Suppressor macrophage treated with lipopolysaccharide for 4 hours (primary cell): ENCODE measurements at places on chromosomes 7 and 10.
A peak's percentile ranks its signal among the peaks of the same experiment; 100 is the strongest.

- peak; percentile 45 for DNase-seq
These were observed 149.2 kb upstream of the GHITM start for GRCh38 chr10:83990126-83990525.

DNA sequence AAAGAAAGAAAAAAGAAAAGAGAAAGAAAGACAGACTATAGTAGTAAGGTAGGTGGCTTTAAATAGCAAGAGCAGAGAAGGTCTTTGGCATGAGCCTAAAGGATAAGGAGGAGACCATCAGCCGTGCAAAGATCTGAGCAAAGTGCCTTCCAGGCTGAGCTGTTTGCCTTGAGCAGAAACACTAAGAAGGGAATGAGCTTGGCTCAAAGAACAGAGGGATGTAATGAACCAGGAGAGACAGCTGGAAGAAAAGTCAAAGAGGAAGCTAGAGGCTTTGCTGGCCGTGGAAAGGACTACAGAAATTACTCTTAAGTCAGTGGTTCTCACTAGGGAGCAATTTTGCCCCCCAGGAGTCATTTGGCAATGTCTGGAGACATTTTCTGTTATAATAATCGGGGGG is 228.6 kb downstream of the FGFR2 start:
- DNase-seq: no peak

DNA sequence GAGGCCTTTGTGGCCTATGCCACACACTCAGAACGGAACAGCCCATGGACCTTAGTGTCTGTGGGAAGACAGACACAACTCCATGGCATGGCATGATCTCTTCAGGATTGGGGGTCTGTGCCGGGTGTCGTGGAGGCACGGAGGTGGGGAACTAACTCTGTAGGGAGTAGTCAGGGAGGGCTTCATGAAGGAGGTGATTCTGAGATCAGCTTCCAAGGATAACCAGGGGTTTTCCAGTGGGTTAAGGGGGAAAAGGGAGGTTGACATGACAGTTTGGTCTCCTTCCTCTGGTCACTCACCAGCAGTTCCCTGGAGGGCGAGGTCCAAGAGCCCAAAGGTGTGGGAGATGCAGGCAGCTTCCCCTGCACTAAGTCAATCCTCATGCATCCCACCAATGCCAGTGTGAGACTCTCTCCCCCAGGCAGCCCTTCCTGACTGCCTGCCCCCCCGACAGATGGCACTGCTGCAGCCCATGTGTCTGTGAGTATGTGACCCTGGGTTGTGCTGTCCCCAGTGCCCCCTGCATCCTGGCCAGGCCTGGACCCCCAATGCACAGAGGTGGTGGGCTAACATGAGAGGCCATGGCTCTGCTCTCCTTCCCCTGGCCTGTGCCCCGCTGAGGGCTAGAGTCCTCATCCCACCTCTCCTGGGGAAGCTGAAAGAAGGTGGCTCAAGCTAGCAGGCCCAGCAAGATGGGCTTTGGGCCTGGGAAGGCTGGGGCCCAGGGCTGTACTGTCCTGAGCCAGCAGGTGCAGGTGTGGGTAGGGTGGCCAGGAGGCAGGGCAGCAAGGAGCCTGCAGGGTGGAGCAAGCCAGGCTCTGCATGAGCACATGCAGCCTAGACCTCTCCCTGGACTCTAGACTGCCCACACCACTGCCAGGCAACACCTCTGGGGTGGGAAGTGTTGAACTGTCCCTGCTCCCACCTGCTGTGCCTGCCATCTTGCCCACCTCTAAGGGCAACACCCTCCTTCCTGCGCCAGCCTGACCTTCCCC is 39.7 kb downstream of the RASGEF1A start:
- no peak for DNase-seq

GRCh38 chr10:132973903-132974241 is 31.5 kb upstream of the CFAP46 start:
- DNase-seq: no peak

DNA sequence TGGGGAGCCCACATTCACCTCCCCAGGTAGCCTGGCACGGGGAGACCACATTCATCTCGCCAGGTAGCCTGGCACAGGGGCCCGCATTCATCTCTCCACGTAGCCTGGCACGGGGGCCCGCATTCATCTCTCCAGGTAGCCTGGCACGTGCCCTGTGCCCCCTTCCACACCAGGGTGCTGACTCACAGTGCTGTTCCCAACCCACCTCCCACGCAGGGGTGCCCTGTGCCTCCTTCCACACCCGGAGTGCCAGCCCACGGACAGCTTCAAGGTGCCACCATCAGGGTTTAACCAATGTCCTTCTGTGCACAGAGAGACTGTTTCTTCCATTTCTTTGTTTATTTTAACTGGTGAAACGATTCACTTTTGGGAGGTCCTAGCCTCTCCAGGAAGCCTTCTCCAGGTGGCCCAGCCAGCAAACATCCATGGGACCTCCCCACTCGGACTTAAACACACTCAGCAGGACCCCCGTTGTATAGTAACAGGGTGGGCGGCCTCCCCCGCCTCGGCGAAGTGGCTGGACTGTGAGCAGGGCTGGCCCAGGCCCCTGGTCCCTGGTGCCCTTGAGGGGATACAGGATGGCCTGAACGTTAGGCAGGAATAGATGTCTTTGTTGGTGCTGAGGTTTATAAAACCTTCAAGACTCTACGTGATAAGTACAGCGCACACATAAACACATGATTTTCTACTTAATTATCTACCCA is 41.1 kb upstream of the FOXL3 start:
- DNase-seq: no peak

DNA sequence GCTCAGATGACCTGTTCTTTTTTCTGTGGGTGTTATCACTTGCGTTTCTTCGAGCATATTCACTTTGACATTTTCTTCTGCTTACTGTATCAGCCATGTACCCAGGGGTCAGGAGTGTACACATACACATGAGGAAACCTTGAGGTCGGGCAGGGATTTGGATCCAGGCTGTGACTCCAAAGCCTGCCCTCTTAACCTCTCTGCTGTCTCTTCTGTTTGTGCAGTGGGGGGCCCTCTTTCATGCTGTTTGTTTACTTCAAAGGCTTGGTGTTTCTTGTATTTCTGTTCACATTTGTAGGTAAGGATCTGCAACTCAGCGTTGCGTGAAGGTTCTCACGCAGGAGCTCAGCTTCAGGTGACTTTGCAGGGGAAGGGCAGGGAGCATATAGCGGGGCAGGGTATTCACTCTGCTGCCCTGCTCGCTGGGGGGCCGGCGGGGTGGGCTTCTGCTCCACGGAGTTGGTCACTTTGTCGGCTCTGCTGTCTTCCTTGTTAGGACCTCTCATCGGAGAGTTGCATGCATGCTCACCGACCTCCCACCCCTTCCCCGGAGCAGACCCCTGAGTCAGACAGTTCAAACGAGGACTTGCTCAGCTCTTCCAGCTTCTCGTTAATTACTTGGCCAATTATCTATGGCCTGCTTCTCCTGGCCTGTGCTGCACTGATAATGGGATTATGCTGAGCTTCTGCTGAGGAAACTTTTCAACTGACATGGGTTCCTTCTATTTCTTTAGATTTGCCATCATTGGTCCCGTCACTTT is 77.5 kb downstream of the SDK1 start:
- no peak for DNase-seq

- no peak for DNase-seq
These were observed 13.9 kb downstream of the TRIM8 start for GRCh38 chr10:102657984-102658724.

- DNase-seq: no peak
These were observed 97.7 kb downstream of the WDR37 start for GRCh38 chr10:1153805-1154351.

- no peak for DNase-seq
These were observed 179.5 kb upstream of the TMEM106B start for GRCh38 chr7:12031638-12032037.

- DNase-seq: no peak
These were observed 3.1 kb upstream of the EVX1 start for GRCh38 chr7:27239387-27240014.

DNA sequence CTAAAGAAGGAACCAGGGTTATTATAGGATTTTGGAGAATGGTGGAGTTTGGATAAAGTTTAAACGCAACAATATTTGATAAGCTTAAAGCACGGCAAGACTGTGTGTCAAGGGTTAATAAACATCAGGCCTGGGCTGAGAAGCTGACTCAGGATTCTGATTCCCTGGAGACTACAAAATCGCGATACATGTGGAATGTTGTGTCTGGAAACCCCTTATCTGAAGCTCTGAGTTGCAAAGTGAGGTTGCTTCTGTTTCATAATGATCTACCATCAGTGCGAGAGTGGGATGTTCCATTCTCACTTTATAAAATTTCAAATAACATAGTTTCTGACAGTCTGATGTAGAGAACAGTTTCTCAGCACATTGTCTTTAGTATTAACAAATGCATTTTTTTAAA is 7.8 kb downstream of the C1GALT1 start:
- no peak for DNase-seq

DNA sequence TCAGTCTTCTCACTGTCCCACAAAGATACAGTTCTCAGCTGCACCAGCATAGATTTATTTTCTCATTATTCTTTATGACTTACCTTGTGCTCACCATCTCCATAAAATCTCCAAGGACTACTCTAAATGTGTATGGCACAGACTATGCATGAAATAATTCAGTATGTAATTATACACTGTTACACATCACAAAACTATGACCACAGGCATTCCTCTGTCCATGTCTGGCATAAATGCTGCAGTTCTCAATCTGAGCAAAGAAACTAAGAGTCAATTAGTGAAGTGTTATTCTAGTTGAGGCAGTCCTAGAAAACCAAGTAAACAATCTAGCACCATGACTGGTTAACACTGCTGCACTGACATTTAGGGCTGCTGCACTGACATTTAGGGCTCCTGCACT is 2.7 kb downstream of the CYCS start:
- no peak for DNase-seq

DNA sequence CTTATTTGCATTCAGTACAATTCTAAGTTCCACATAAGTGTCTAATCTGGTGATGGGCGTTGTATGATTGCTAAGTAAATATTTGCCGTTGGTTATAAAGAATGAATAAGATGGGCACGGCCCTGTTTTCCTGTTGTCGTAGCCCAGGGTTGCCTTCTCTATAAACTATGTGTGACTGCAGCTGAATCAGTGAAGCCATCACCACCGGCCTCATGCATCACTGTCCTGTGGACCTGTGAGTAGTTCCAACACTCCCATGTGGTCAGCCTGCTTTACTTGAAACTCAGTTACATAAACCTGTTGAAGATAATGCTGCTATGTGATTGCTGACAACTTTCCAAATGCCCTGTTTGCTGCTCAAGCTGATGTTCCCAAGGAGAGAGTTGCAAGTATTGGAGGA is 21.6 kb upstream of the KLF6 start:
- DNase-seq: peak; percentile 50
